ENCODE measurements at places on chromosomes 2 and 18.
A peak's percentile ranks its signal among the peaks of the same experiment; 100 is the strongest.

GRCh38 chr2:117519721-117520120 is 294.8 kb upstream of the DDX18 start:
- H3K36me3 ChIP-seq, result no peaks in the 10 kb centered on the region
- no peak overlapping the region for H3K4me3 ChIP-seq
- H3K27ac ChIP-seq, result no peak overlapping the region
- H3K4me1 ChIP-seq, result no peaks in the 10 kb centered on the region

GRCh38 chr2:136389809-136390208 is 271.9 kb upstream of the CXCR4 start:
- no peaks in the 10 kb centered on the region for H3K27me3 ChIP-seq

DNA sequence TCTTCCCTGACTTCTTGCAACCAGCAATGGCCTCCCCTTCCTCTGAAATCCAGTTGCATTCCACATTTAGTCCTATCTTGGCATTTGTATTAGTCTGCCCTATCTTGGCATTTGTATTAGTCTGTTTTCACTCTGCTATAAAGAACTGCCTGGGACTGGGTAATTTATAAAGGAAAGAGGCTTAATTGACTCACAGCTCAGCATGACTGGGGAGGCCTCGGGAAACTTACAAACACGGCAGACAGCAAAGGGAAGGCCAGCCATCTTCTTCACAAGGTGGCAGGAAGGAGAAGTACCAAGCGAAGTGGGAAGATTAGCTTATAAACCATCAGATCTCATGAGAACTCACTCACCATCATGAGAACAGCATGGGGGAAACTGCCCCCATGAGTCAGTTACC is 234.5 kb upstream of the COPS8 start:
- no peak overlapping the region for H3K4me3 ChIP-seq
- H3K27me3 ChIP-seq, result peaks cover 3% of the 10 kb centered on the region
- no peaks in the 10 kb centered on the region for H3K36me3 ChIP-seq
- no peaks in the 10 kb centered on the region for H3K4me1 ChIP-seq
- DNase-seq, result no peak

- no peaks in the 10 kb centered on the region for H3K4me1 ChIP-seq
- no peak overlapping the region for H3K4me3 ChIP-seq
- no peak for DNase-seq
- peaks cover 12% of the 10 kb centered on the region for H3K27me3 ChIP-seq
Observed at GRCh38 chr2:215466097-215466909, 30.4 kb upstream of the FN1 start.

DNA sequence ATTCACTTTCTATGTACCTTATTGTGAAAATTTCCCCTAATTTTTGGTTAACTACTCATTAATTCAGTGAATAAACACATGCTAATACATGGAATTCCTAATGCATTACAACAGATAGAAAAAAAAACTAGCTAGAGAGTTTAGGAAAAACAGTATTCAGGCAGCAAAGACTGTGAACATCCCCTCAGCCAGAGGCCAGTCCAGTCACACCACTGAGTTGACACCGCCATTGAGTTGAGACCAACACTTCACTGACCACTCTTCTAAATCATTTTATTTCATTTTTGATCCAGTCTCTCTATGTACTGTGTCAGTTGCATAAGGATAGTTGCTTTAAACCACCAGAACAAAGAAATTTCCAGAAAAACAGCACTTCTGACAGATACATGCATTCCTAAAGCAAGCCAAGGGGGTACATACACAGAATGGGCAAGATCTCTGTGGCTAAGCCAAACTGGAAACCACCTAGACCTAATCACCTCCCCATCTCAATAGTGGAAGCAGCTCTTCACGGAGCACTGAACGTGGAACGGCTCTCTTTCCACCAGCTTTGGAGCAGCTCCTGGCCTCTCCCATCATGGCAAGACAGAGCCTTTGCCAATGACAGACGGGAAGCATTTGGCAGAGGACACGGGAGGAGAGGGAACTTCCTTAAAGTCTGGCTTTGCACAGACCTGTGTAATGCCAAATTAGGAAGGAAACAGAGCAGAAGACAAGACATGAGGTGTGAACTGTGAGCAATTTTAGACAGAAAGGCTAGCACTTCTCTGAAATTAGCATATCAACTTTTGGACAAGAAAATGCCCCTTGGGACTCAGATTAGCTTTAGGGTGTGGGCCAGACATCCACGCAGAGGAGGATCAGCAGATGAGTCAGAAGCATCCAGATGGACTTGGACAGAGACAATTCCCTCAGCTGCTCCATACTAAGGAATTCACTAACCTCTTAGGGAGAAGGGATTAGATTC is 36.4 kb downstream of the CACNB4 start:
- no peak overlapping the region for H3K4me3 ChIP-seq
- peaks cover 4% of the 10 kb centered on the region for H3K27me3 ChIP-seq
- no peak for DNase-seq
- no peaks in the 10 kb centered on the region for H3K36me3 ChIP-seq
- no peak overlapping the region for H3K27ac ChIP-seq

DNA sequence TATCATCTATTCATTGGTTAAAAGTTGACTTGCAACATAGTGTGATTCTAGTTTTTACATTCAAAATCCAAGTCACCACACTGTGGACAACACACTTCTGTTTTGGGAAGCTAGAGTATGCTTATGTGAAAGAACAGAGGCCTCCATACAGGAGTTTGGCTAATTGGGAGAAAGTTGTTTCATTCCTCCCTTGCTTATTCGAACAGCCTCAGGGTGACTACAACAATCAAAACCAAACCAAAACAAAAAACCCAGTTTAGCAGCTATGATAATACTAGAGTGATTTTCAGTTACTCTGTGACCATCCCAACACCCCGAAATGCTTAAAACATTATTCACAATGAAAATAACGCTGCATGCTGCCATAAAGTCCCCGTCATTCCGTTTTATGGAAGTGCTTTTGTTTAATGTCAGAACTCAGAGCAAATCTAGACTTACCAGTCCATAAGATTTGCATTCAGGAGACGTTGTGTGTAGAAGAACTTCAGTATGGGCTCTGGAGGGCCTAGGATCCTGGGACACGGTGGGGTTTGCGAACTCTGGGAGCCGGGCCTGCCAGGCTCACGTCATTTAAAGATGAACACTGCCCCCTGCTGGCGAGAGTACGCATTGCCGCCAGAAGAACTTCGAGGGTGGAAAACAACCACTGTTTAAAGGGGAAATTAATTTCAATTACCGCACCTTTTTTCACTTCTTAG is 111.4 kb downstream of the FTCDNL1 start:
- H3K4me3 ChIP-seq, result no peak overlapping the region
- peaks cover 24% of the 10 kb centered on the region for H3K27me3 ChIP-seq
- no peak overlapping the region for H3K27ac ChIP-seq
- peak; percentile 75 for DNase-seq
- H3K36me3 ChIP-seq, result no peaks in the 10 kb centered on the region

GRCh38 chr2:181463588-181463987 is 6.4 kb downstream of the ITGA4 start:
- peak overlapping the region; percentile 59 for H3K27ac ChIP-seq
- H3K36me3 ChIP-seq, result peaks cover 69% of the 10 kb centered on the region
- H3K4me3 ChIP-seq, result peak overlapping the region; percentile 42
- no peaks in the 10 kb centered on the region for H3K27me3 ChIP-seq
- H3K4me1 ChIP-seq, result peaks cover 65% of the 10 kb centered on the region

DNA sequence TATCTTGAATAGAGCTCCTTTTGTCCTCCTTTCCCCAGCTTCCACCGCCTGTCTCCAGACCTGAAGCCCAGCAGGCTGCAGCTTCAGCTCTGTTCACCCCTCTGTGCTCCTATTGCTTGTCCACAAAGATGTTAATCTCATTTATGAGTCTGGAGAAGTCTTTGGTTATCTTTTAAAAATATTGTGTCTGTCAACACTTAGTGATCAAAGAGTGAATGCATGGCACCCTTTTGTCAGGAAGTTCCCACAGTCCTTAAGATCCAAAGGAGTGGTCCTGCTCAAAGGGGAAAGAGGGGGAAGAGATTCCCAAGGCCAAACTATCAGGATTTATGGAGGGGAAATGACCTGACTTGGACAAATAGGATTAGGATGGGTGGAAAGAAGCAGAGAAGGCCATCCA is 118.9 kb downstream of the ACAA2 start:
- peaks cover 2% of the 10 kb centered on the region for H3K27me3 ChIP-seq
- no peak for DNase-seq
- peaks cover 7% of the 10 kb centered on the region for H3K4me1 ChIP-seq
- H3K36me3 ChIP-seq, result no peaks in the 10 kb centered on the region

DNA sequence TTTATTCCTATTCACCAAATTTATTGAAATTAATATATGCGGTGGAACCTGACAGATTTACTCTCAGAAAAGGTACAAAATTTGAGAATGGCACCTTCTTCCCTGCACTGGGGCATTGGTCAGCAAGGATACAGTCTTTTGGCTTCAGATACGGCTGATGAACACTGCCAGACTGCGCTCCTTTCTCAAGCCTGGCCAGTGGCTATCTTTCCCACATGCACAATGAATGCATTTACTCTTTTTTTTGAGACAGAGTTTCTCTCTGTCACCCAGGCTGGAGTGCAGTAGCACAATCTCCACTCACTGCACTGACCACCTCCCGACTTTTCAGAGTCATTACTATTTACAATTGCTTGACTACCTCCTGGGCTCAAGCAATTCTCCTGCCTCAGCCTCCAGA is 61.6 kb downstream of the MOB4 start:
- no peak overlapping the region for H3K4me3 ChIP-seq
- no peak overlapping the region for H3K27ac ChIP-seq
- peaks cover 20% of the 10 kb centered on the region for H3K36me3 ChIP-seq
- no peaks in the 10 kb centered on the region for H3K27me3 ChIP-seq
- DNase-seq, result no peak
- no peaks in the 10 kb centered on the region for H3K4me1 ChIP-seq

GRCh38 chr2:110712737-110713136 is 19.6 kb upstream of the ACOXL start:
- H3K27ac ChIP-seq, result no peak overlapping the region
- no peak for DNase-seq
- no peaks in the 10 kb centered on the region for H3K4me1 ChIP-seq
- no peak overlapping the region for H3K4me3 ChIP-seq
- H3K27me3 ChIP-seq, result peaks cover 31% of the 10 kb centered on the region

GRCh38 chr18:46469186-46469915 is 187.7 kb downstream of the LOXHD1 start:
- H3K4me1 ChIP-seq, result no peaks in the 10 kb centered on the region
- no peak for DNase-seq
- H3K27ac ChIP-seq, result no peak overlapping the region
- H3K4me3 ChIP-seq, result no peak overlapping the region

GRCh38 chr18:446941-447560 is 53.5 kb downstream of the COLEC12 start:
- no peaks in the 10 kb centered on the region for H3K4me1 ChIP-seq
- no peak for DNase-seq
- peaks cover 2% of the 10 kb centered on the region for H3K27me3 ChIP-seq
- no peaks in the 10 kb centered on the region for H3K36me3 ChIP-seq

GRCh38 chr2:238652053-238652770 is 195.7 kb upstream of the TWIST2 start:
- no peak overlapping the region for H3K27ac ChIP-seq
- no peaks in the 10 kb centered on the region for H3K36me3 ChIP-seq
- H3K4me1 ChIP-seq, result no peaks in the 10 kb centered on the region
- peaks cover 2% of the 10 kb centered on the region for H3K27me3 ChIP-seq
- H3K4me3 ChIP-seq, result no peak overlapping the region
- DNase-seq, result no peak

GRCh38 chr18:75024871-75025270 is 184.1 kb downstream of the PTGR3 start:
- DNase-seq, result no peak
- H3K27ac ChIP-seq, result no peak overlapping the region
- no peaks in the 10 kb centered on the region for H3K27me3 ChIP-seq
- no peak overlapping the region for H3K4me3 ChIP-seq

DNA sequence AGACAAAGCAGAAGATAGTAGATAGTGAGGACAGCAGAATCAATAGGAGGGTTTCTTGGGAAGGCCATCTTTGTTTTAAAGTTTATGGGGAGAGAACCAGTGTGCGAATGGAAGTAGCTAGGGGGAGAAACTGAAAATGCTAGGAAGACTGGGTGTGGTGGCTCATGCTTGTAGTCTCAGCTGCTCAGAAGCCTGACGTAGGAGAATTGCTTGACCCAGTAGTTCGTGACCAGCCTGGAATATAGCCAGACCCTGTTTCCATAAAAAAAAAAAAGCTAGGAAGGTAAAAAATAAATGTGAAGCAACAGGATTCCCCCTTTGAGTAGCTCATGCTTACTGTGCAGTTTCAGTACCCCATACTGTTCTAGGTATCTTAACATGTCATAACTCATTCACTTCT is 19.2 kb upstream of the DRC1 start:
- H3K27ac ChIP-seq, result no peak overlapping the region
- no peaks in the 10 kb centered on the region for H3K27me3 ChIP-seq
- no peak for DNase-seq
- peaks cover 2% of the 10 kb centered on the region for H3K4me1 ChIP-seq
